ENCODE measurements at places on chromosomes 16 and 17.
A peak's percentile ranks its signal among the peaks of the same experiment; 100 is the strongest.

DNA sequence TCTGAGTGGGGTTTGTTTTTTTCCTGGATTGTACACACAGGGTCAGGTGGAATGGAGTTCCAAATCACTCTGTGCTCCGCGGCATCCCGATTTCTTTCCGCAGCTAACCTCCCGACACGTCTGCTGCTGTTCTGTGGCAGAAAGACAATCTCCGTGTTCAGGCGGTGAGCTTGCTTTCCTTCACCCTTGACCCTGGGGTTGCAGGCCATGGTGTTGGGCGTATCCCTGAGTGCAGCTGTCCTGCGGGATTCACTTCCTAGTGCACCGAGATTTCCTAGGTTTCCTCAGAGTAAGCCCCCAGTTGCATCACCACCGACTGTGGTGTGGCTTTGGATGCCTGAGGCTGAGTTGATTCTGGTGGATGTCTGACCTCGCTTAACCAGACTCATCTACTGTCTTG, 7.8 kb upstream of the ARL6IP1 start:
- no peak for DNase-seq

DNA sequence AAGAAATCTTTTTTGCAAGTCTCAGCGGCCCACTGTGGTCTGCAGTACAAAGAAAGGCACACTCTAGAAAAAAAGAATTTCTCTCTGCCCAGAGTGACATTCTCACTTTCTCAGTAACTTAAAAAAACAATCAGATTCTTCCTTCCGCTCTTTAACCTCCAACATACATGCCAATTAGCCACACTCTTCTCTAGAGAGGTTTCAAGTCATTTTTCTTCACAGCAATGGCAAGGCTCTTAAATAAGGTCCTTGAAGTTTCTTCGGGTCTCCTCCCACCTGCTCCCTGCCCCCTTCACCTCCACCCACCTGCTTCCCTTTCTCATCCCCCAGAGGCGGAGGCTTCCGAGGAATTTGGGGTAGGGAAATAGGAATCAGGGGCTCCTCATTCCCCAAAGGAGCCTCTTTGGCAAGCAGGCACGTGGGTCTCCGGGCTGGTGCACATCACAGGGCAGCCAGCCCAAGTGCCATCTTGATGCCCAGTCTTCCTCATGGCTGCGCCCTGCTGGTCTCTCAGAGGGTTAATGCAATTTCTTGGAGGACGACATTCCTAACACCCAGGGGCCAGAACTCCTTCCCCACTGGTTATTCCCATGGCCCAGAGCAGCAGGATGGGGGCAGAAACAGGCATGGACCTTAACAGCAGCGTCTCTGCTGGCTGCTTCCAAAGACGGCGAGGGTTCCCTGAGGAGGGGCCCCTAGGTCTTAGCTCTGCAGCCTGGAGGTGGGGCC, 855 bp upstream of the MEOX1 start:
- DNase-seq: no peak

DNA sequence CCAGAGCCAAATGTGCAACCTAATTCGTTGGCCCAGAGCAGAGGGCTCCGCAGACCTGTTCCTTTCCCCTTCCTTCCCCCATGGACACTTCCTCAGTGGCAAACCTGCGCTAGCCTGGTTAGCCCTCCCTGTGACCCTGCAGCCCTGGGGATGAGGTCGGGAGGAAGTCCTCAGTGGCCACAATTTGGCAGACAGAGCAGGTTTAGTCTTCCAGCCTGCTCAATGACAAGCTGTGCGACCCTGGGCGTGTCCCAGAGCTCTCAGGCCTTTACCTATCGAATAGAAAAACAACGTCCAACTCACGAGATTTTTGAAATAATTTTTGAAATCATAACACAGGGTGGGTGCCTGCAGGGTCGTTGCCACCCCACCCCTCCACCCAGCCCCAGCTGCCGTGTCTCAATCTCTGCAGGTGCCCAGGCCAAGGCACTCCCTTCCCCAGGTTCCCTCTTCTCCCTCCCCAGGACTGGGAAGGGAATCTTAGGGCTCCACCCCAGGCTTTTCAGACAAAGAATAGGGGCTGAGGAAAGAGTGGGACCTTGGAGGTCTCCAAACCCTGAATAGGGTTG, 1.4 kb downstream of the HBM start:
- DNase-seq: no peak

DNA sequence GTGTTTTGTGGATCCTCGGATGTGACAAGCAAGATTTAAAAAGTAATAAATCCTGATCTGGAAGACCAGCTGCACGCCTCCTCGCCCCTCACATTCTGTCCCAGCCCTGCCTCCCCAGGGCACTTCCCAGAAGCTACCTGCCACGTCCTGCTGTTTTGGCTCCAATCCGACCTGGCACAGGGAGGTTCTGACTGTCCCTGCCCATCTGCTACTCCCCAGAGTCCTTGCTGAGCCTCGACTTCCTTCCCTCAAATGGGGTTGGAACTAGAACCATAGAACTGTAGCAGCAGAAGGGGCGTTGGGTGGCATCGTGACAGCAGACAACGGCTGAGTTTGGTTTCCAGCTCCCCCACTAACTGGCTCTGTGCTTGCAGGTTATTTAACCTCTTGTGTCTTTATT, 71.7 kb downstream of the RPH3AL start:
- DNase-seq: no peak

DNA sequence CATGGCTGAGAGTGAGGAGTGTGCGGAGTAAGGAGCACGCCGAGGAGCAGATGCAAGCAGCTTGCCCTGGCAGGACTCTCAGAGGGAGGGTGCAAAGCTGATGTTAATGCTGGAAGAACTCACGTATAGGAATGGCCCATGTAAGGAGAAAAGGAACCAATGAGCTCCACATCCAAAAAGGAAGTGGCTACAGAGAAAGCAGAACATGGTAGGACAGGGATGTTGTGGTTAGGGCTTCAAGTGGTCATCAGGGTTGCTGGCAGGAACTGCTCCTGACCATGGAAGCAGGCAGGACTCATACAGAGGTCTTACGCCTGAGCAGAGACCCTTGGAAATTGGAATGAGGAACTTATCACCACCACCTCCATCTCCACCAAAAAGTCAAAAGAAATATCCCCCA, 5.2 kb downstream of the MYO1D start:
- no peak for DNase-seq

GRCh38 chr17:603406-604114, 111.1 kb downstream of the VPS53 start:
- no peak for DNase-seq

- peak; percentile 72 for DNase-seq
Measured at GRCh38 chr17:42459256-42459800, 650 bp downstream of the ATP6V0A1 start.

DNA sequence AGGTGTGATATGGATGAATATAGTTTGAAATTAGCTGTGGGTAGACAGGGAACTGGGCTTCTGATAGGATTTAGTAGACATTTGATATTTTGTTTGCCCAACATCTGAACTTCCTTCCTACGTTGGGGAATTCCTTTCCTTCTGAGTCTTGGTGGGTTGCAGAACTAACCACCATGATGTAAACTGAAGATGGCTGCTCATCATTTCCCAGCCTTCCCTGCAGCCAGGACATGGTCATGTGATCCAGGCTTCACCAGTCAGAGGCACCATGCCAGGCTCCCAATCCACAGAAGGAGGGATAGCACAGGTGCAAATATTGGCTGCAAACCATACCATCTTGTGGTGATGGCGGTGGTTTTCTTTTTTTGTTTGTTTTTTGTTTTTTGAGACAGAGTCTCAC, 57.4 kb downstream of the EMP2 start:
- DNase-seq: no peak
